ENCODE measurements at places on chromosomes 3 and 15.

- no peak for DNase-seq
Observed at GRCh38 chr15:52673312-52673711, 5.9 kb downstream of the ATOSA start.

GRCh38 chr3:168881804-168882203 lies 781.7 kb downstream of the MECOM start:
- DNase-seq: no peak

- peak; percentile 51 for DNase-seq
Observed at GRCh38 chr3:16897254-16897926, 12.6 kb downstream of the PLCL2 start.

- no peak for DNase-seq
Observed at GRCh38 chr3:106628407-106628806, 748.8 kb upstream of the CCDC54 start.

DNA sequence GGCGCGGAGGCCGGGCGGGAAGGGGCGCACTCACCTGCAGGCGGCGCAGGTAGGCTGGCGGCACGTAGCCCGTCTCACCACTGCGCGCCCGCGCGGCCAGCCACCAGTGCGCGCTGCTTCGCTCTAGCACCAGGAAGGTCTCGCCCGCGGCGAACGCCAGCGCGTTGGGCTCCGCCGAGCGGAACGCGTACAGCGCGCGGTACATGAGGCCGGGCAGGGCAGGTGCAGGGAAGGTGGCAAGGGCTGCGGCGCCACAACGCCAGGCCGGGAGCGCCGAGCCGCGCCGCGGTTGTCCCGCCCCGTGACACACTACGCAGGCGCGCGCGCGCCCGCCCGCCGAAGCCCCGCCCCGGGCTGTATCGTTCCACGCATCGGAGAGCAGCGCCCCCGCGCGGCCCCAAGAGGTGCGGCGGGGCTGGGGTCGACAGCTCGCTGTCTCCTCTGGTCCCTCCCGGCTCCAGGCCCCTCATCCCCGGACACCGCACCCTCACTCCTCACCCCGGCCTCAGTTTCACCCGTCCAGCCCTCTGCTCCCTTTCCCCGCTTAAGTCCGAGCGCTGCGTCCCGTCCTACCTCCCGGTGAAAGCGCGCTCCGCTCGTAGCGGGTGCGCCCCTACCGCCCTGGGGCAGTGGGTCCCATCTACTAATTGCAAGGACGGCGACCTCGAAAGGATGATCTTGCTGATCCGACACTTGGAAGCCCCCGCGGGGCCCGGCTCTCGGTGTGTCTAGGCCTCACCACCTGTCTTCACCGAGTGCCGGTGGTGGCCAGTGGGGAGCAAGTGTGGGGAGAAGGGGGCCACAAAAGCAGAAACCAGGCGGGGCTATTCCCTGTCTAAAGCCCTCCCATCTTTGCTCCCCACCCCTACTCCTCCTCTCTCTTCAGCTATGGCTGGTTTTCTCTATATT lies at the start of gene NCKIPSD:
Gene NCKIPSD, minus strand, starts transcription at position 313 of the 909 bp plus-strand sequence. Its CDS starts 108 bp downstream, at position 205.
- peak; percentile 94 for DNase-seq

- no peak for DNase-seq
Observed at GRCh38 chr3:127207727-127208482, 15.0 kb downstream of the PRR23E start.

Data from activated CD4-positive, alpha-beta T cell treated with anti-CD3 and anti-CD28 coated beads for 48 hours (primary cell).